ENCODE measurements at places on chromosomes 1 and 21. TPM values are rescaled to one million over a fixed set of nuclear protein-coding genes. Genes with fewer than 3 reads are reported as not detected.

Gene IRF6
- 0.15 TPM for total RNA-seq

Gene PLA2G2C
- 1.0 TPM for total RNA-seq

Gene COL9A2
- 23.9 TPM for total RNA-seq

Gene DYNLT5
- total RNA-seq: not detected

Gene NTMT2
- total RNA-seq: not detected

Gene SLAMF9
- total RNA-seq: not detected

Gene VSIG8
- total RNA-seq: not detected

Gene COL11A1
- not detected for total RNA-seq

Gene CR1
- total RNA-seq: 0.02 TPM

Gene NCF2
- 25.8 TPM for total RNA-seq

Gene AMY1B
- not detected for total RNA-seq

Gene PGLYRP3
- total RNA-seq: not detected
